Activated CD8-positive, alpha-beta memory T cell treated with anti-CD3 and anti-CD28 coated beads for 1 hour (primary cell): ENCODE measurements at places on chromosomes 2 and 18.

GRCh38 chr18:57242285-57242684 is 95.4 kb downstream of the BOD1L2 start:
- DNase-seq: no peak

DNA sequence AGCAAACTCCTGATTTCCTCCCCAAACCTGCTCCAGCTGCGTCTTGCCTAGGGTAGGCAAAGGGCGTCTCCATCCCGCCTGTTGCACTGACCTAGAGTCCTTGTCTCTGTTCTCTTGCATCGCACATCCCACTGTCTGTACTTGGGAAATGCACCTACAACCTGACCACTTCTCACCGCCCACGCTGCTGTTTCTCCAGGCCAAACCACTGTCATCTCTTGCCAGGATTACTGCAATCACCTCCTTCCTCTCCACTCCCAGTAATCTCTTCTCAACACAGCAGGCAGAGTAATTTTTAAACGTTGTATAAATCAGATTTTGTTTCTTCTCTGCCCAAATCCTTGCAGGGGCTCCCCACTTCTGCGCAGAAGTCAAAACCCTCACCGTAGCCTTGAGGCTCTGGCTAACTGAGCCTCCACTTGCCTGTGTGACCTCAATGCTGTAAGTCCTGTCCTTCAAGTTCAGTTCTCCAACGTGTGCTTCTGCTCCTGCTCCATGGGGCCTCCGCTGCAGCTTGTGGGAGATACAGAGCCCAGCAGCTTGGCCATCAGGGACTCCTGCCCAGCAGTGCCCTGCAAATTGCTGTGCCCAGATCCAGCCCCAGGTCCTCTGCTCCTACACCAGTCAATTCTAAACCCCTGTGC is 27.7 kb upstream of the SEMA4C start:
- DNase-seq: no peak

DNA sequence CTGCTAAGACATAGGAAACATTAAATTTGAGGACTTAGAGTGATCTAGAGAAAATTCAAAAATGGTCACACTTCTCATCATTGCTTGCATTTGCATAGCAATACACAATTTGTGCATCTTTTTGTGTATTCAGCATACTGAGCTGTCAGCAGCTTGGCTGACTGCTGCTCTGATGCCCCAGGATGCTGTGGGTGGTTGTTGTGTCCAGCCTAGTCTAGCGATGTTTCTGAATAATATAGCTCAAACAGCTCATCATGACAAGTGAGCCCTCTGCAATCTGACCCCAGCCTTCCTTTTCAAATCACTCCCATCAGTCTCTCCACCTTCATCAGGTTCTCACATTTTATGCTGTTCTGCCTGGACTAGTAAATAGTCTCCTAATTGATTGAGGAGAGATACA is 483.7 kb upstream of the SPHKAP start:
- no peak for DNase-seq

- DNase-seq: no peak
These were observed 376.4 kb upstream of the RAB12 start for GRCh38 chr18:8232791-8233190.

- DNase-seq: no peak
These were observed 487.6 kb downstream of the THSD7B start for GRCh38 chr2:137252934-137253333.

GRCh38 chr2:73704285-73704684 is 32.9 kb downstream of the TPRKB start:
- DNase-seq: no peak

DNA sequence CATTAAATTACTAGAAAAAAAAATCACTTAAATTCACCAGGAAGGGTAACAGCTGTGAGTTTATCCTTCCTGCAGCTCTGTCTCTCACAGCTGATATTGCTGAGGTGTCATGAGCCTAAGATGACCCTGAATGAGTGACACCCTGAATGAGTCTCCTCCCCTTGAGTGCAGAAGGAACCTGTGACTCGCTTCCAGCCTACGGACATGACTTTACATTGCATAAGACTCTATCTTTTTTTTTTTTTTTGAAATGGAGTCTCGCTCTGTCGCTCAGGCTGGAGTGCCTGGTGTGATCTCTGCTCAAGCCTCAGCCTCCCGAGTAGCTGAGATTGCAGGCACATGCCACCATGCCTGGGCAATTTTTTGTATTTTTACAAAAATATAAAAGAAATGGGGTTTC is 14.1 kb downstream of the MRO start:
- no peak for DNase-seq

DNA sequence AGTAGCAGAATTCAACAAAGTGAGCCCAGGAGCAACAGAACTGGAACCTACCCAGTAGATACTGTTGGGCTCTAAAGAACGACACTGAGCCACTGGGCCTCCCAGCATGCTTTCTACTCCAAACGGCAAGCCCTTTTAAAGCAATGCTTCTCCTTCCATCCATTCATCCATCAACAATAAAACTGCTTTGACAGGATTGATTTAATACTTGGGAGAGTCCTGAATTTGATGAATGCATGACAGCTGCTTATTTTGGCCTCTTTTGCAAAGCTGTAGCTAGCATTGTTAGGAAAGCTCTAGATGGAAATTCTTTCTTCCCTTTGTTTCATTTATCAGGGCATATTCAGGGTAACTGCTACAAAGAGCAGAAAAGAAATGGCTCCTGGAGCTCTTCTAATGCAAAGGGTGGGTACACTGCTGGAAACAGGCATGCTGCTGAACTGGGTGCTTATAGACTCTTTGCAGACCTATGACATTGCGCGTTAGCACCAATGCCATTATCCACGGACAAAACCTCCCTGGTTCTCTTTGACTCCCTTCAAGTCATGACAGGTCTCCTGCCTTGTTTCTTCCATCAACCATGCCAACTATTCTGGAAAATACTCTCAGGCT is 138.4 kb upstream of the HNRNPA3 start:
- DNase-seq: no peak

DNA sequence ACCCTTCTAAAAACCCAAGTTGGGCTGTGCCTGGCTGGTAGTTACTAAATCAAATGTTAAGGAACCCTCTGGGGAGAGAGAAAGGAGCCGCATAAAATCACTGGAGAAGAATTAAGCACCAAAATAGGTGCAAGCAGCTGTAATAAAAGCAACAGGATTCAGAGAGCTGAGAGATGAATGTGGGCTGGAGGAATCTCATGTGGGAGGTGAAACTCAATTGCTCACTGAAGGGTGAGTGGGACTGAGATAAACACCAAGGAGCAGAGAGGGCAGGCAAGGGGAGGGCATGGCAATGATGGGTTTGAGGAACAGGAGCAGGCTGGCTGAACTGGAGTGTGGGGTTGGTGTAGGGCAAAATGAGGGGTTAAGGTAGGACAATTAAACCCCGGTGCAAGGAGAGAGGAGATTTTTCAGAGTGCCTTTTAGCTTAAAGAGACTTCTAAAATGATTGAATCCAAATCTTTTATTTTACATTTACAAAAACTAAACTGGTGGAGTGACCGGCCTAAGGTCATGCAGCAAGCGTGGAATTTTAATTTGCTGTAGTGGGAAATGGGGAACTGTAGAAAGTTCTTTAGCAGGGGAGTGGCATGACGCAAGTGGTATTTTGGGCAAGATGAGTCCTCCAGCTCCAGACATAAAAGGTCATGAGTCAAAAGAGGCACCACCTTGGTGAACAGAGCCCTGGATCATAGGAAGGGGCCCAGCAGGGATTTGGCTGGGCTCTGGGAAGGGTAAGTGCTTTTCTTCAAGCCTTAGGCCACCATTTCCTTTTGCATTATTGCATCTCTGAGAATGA is 10.5 kb downstream of the PLB1 start:
- DNase-seq: no peak

GRCh38 chr2:144943986-144944385 is 424.1 kb upstream of the ZEB2 start:
- DNase-seq: no peak

DNA sequence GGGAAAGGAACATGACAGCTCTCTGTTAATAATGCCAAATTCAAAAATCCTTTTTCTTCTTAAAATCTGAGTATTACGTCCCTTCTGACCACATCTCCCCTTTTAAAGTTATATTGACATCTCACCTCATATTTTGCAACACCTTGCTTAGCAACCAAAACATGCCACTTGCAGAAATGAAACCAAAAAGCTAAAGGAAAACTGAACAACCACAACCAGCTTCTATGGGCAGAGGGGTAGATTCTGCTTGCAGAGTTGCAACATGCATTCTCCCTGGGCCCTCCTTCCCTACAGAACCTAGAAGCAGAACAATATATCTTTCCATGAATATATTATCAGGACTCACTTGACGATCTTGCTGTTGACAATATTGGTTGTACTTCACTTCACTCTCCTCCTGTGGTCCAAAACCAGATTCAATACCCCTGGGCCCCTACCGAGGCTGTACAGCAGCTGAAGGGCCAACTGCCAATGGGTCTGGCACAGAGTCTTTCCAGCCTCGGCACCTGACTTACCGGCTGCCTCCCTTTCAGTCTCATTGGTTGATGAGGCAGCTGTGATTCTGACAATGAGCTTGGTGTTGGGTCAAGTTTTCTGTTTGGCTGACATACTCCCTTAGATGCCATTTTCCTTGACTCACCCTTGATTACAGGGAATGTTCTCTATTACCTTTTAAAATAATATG is 616.6 kb downstream of the ZEB2 start:
- DNase-seq: no peak

DNA sequence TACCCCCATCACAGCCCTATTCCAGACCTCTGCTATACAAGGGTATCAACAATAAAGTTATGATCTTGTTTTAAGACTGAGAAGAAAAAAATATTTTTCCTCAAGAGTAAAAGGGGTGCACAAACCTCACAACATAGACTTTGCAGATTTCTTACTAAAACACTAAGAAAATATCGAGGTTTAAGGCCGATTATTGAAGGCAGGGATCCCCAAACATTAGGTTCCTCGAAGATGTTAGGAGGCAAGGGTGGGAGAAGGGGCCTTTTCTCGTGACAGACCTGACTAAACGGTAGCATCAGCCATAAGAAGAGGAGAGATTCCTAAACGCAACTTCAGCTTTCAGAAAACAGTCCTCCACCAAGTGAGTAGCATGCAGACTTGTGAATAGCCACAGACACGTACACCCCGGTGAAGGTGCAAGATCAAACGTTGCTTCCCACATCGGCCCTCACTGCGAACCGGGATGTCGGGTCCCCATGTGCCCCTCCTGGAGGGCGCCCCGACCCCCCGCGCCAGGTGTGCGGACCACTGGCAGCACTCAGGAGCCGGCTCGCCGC is 678 bp downstream of the PIAS2 start:
- DNase-seq: peak; percentile 7

- DNase-seq: no peak
These were observed 17.0 kb upstream of the HPCAL1 start for GRCh38 chr2:10285556-10286198.

GRCh38 chr18:21085579-21086166 is 25.9 kb downstream of the ROCK1 start:
- no peak for DNase-seq

DNA sequence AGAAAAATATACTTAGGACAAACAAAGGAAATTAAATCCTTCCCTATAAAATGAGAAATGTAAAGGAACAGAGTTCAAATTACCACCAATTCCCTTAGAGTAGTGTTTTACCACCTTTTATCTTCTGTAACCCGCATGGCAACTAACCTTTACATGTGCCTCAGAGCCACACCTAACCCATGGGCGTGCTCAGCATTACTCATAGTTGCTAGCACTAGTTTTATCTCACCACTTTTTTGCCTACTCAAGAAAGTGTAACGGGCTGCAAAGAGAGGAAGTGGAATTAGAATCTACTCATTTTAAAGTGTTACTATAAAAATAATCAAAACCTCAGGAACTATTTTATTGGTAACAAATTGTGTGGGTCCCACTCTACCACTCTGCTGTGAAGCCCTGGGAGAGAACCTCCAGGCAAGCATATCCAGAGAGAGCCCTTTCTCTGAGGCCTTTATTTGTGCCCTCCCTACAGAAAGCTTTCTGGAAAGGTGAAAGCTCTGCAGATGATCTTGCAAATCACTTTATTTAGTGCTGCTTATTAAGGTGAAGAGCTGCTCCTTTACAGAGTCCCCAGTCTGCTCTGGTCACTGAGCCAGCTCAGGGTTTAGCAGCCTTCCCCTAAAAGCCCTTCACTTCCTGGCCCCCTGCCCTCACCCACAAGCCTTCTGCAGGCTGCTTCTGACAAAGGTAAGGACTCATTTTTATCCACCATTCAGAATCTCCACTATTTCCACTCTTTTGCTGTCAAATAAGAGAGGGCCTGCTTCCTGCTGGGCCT is 98.8 kb downstream of the TRABD2A start:
- peak; percentile 20 for DNase-seq

DNA sequence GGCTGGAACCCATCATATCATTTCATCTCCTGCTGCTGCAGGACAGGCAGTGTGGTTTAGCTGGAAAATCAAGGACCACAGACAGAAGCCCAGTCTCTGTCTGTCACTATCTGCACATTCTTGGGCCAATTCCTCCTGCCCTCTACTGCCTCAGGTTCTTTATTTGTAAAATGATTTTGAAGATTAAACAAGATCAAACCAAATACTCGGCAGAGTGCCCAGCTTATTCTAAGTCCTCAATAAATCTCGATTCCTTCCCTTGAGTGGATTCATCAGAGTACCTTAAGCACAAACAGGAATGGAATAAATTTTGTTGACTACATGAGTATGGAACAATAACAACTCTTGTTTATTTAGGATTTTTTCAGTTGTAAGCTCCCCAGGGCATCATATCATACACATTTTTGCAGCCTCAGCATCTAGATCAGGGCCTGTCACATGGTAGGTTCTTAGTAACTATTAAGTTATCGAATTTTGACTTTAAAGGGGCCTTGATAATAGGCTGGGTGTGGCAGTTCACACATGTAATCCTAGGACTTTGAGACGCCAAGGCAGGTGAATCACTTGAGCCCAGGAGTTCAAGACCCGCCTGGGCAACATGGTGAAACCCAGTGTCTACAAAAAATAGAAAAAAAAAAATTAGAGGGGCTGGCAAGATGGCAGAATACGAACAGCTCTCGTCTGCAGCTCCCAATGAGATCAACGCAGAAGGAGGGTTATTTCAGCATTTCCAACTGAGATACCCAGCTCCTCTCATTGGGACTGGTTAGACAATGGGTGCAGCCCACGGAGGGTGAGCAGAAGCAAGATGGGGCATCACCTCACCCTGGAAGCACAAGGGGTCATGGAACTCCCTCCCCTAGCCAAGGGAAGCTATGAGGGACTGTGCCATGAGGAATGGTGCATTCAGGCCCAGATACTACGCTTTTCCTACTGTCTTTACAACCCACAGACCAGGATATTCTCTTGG is 11.1 kb downstream of the RHOB start:
- DNase-seq: no peak

GRCh38 chr18:58770601-58771000 is 94.1 kb upstream of the ZNF532 start:
- no peak for DNase-seq
